NCI-H226 (cell line): ENCODE measurements at places on chromosomes 7 and 10.
A peak's percentile ranks its signal among the peaks of the same experiment; 100 is the strongest.

- DNase-seq: no peak
Measured at GRCh38 chr7:40880581-40880980, 745.8 kb downstream of the SUGCT start.

DNA sequence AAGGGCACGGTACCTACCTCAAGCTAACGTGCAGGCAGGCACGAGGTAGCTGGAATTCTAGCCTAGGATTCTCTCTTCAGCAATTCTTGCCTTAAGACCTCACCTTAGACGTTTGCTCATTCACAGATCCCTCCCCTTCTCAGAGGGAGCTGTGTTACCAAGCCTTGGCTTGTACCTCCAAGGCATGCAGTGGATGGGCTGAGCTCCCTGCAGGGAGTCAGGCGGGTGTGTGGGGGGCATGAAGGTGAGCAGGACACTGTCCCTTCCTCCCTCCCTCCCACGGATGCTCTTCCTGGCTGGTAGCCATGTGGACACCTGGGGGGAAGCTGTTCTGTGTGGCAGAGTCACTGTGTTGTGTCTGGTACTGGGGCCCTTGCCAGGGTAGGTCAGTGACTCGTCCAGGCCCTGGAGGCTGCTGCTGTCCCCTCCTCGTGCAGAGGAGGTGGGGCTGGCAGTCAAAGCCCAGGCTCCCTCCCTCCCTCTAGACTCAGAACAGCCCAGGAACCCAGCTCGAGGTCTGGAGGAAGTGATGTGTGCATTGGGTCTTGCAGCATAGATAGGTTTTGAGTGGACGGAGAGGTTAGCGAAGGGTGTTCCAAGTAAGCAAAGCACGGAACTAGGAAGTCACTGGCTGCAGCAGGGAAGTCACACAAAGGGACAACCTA, 222.2 kb upstream of the SH2B2 start:
- DNase-seq: peak; percentile 93

GRCh38 chr7:51456-52068, 140.8 kb upstream of the FAM20C start:
- no peak for DNase-seq

DNA sequence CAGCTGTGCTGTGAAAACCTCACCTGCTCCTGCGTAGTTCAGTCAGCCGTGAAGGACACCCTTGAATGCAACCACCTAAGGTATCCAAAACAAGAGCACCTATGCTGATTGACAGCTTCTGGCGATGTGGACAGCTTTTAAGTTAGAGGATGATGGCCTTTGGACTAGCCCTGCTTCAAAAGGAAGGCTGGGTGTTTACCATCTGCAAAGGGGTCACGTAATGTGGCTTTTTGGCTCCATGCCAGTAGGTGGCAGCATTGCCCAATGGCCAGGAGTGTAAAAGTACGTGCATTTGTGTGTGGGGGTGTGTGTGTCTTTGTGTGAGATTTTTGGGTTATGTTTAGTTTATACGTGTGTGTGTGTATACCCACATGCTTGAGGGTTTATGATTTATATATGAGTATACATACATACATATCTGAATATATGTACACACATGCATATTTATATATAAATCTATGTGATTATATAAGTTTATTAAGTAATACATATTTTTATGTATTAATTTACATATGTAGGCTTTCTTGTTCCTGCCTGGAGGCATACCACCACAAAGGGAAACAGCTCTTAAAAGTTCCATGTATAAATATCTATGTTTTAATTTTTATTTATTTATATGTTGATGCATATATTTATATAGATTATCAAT, 236.3 kb upstream of the ANKRD30A start:
- peak; percentile 3 for DNase-seq

DNA sequence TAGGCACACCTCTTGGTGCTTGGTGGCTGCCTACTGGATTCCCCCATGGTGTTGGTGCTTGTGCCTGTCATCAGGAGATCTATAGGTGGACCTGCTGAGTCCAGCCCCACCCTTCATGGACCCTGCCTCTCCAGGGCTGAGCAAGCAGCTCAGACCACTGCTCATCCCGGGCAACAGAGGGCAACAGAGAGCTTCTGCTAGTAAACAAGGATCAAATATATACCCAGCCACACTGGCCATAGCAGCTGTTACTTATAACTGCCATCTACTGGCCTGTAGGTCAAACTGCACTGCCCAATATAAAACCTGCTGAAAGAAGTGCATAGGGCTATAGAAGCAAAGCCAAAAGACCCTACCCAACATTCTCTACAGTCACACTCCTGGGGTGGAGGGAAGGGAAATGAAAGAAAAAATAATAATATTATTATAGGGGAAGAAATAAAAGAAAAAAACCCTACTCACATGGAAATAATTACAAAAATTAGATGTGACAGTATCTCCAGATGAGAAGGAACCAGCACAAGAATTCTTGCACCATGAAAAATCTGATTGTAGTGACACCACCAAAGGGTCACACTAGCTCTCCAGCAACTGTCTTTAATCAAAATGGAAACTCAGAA, 54.9 kb upstream of the ZNF800 start:
- no peak for DNase-seq

DNA sequence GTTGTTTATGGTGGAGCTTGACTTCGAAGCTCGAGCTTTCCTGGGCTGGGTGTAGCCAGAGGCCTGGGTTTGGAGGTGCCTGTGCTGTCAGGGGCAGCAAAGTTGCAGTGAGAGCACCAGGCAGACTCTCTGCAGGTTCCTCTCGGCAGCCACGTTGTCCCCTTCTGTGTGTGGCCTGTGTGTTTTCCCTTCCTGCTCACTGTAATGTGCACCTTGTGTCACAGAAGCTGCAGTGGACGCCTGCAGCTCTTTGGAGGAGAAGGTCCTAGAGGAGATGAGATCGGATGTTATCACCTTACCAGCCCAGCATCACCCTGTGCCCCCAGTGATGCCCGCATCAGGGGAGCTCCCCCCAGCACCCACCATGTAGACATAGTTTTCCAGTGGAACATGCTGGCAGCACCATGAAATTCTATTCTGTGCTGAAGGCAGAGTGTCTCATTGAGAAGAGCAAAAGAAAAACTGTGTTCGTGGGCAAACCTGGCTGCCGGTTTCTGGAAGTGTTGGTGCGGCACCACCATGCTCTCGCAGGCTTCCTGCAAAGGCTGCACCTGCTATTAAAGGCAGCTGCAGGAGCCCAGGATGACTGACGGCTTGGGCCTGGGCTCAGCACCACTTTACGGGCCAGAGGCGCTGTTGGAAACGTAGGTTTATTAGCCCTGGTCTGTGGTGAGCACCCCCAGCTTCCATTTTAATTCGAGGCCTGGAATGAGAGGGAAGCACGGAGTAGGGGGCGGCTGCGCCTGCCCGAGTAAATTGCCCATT, 609.8 kb upstream of the FOXK1 start:
- DNase-seq: no peak

- no peak for DNase-seq
Measured at GRCh38 chr10:71161425-71161824, 50.9 kb upstream of the UNC5B start.

DNA sequence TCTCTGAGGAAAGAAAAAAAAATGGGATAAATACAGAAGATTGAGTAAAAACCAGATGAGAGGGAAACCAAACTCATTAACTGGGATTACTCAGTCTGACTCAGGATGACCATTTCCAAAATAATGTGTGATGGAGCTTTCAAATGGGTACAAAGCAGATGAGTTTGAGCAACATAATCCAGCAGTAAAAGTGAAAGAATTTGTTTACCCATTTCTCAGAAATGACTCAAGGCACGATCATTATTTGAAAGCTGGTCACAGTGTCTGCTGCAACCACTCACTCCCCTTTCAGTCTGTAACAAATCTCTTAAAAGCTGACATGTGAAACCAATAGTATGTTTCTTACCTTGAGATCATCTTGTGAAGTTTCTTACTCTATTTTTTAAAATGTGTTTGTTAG, 104.7 kb upstream of the KLF14 start:
- DNase-seq: peak; percentile 64

DNA sequence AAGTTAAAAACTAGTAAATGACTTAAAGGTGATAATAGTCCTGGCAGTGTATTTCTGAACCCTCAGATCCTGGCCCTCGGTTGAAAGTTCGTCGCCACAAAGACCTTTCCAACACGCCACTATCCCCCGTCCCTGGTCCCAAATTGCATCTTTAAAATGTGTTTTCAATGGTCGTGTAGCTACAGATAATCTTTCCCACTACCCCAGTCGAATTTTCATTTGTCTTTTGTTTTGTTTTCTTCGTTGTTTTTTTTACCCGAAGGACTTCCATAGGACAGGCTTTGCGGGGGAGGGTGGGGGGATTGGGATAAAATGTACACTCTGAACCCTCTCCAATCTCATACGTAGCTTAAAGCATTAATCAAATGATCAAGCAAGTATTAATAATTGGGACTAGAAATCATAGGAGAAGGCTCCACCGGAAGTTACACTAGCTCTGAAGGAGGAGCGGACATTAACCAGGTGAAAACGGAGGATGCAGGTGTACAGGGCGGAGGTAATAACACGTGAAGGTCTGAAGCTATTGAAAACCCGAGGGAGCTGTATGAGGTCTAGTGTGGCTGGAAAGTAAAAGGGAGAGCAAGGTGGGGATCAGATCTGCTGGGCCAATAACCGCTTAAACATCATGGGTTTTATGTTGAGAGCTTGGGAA, 32.8 kb upstream of the PHF14 start:
- no peak for DNase-seq

GRCh38 chr7:117951691-117952280, 78.5 kb upstream of the CTTNBP2 start:
- no peak for DNase-seq

GRCh38 chr7:129617652-129618051, 6.1 kb downstream of the NRF1 start:
- DNase-seq: no peak

- no peak for DNase-seq
Measured at GRCh38 chr10:51075873-51076229, 1.6 kb downstream of the PRKG1 start.

DNA sequence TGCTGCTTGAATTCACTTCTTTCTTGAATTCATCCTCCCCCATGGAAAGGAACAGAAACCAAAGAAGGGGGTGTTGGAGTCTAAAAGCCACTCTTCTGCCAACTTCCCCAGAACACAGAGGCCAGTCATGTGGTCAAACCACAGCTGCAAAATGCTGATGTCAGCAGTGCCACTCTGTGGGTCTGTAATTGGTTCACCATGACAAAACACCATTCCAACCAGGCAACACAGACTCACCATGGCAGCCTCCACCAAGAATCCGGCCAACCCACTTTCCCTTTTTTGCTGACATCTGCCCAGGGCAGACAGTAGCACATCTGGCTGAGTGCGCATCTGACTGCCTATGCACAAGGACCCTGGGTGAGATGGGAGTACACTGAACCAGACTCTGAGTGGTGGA, 16.8 kb downstream of the OSBPL3 start:
- peak; percentile 78 for DNase-seq

- DNase-seq: no peak
Measured at GRCh38 chr7:44977304-44977958, 1.4 kb downstream of the MYO1G start.

DNA sequence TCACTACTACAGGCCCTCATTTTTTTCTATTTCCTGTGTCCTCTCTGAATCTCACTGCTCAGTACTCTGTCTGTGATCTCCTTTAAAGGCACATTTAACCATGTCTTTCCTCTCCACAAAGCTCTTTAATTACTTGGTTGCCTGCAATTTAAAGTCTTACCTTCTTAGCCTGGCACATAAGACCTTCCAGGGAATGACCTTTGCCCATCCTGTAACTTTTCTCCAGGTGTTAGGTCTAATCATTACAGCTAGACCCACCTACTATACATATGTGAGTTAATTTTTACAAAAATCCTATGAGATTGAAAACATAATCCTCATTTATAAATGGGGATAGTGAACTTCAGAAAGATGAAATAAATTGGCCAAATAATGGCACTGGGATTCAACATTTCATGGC, 244.1 kb upstream of the RHOBTB1 start:
- no peak for DNase-seq

- DNase-seq: no peak
Measured at GRCh38 chr10:106360870-106361269, 803.6 kb downstream of the SORCS1 start.

- DNase-seq: no peak
Measured at GRCh38 chr7:114422507-114423501, 8.2 kb downstream of the FOXP2 start.

DNA sequence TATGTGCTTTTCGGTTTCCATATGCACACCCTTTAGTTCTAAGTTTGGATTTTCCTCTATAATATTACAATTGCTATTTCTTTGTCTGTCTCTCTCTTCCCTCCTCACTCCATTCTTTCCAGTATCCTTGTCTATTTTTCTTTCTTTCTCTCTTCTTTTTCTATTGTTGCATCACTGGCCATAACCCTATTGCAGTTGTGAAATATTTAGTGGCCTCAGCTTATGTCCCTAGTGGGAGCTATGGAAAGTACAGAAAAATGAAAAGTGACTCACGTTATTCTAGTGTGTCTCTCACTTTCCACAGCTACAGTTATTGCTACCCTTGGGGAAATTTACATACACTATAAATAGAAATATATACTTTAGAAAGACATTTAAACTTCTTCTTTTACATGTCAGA, 59.1 kb downstream of the CNTNAP2 start:
- no peak for DNase-seq

- DNase-seq: no peak
Measured at GRCh38 chr7:19928247-19928646, 154.8 kb upstream of the TMEM196 start.

GRCh38 chr7:46170792-46171191, 249.7 kb upstream of the IGFBP3 start:
- no peak for DNase-seq

DNA sequence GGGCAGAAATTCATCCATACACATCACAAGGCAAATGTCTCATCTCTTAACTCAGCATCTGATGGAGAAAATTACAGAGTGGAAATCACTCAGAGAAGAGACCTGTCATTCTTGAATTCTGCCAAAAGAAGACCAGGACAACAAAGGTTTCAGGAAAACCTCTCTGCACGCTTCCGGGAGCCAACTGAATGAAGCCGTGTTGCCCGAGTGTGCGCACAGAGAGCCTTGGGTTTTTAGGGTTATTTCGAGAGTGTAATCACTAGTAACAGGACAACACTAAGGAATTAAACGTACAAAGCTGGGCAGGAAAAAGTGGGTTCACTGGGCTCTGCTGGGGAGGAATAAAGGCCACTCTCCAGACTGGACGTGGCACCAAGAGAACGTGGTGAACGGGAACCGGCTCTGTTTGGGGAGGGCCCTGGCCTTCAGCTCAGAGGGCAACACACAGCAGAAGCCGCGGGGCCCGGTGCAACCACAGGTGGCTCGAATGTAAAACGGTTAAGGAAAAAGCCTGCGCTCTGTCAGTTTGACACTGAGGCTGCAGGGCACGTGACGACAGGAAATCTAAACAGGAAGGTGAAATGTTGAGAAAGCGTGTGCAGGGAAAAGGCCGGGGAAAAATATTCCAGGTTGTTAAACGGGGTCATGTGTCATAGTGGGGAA, 331.5 kb downstream of the DNAJB6 start:
- no peak for DNase-seq

DNA sequence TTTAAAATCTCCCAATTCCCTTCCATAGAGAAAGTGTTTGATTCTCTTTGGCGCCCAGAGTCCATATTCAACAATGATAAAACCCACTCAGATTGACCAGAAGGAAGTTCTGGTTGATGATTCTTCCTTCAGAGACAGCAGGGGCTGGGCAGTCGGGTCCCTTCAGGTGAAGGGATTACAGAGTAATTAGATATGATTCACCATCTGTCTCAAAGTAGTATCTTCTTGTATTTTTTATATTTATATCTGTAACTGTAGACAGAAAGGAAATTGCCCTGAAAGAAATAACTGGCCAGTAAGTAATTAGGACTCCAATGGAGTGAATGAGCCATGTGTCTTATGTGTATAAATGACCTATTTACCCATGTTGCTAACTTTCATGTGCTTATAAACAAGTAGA, 156.0 kb downstream of the PLCE1 start:
- DNase-seq: no peak
